Stimulated activated CD4-positive, alpha-beta T cell treated with anti-CD3 and anti-CD28 coated beads, Interleukin-4, amount 100 ng/mL, for 4 hours (primary cell): ENCODE measurements at places on chromosomes 11 and 22.

GRCh38 chr11:64249563-64250414 is 1.5 kb upstream of the PLCB3 start:
- no peak for DNase-seq

GRCh38 chr11:73077454-73077853 is 64.7 kb downstream of the FCHSD2 start:
- no peak for DNase-seq

DNA sequence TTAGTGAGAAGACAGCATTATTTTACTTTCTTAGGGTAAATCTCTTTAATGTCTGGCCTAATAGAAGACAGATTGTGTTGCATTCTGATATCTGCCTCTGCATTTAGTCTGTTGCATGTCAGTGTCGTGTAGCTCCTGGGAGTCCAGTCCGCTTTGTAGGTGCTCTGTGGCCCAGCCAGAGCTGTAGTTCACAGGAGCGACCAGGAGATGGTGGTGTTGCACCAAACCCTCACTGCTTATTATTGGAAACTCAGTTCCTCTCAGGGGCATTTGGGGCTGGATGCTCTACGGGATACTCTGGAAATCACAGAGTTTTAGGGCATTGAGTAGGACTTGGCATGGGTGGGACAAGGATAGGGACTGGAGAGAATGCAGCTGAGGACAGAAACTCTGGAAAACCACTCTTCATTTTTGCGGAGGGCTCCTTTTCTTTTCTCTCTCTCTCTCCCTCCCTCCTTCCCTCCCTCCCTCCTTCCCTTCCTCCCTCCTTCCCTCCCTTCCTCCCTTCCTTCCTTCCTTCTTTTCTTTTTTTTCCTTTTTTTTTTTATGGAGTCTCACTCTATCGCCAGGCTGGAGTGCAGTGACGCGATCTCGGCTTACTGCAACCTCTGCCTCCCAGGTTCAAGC is 21.7 kb downstream of the MIAT start:
- peak; percentile 57 for DNase-seq

- DNase-seq = no peak
Observed at GRCh38 chr11:12716816-12717215, 42.6 kb downstream of the TEAD1 start.

GRCh38 chr22:24507716-24508115 is 12.6 kb downstream of the UPB1 start:
- no peak for DNase-seq

- no peak for DNase-seq
Observed at GRCh38 chr22:33248948-33249347, 190.8 kb upstream of the SYN3 start.

DNA sequence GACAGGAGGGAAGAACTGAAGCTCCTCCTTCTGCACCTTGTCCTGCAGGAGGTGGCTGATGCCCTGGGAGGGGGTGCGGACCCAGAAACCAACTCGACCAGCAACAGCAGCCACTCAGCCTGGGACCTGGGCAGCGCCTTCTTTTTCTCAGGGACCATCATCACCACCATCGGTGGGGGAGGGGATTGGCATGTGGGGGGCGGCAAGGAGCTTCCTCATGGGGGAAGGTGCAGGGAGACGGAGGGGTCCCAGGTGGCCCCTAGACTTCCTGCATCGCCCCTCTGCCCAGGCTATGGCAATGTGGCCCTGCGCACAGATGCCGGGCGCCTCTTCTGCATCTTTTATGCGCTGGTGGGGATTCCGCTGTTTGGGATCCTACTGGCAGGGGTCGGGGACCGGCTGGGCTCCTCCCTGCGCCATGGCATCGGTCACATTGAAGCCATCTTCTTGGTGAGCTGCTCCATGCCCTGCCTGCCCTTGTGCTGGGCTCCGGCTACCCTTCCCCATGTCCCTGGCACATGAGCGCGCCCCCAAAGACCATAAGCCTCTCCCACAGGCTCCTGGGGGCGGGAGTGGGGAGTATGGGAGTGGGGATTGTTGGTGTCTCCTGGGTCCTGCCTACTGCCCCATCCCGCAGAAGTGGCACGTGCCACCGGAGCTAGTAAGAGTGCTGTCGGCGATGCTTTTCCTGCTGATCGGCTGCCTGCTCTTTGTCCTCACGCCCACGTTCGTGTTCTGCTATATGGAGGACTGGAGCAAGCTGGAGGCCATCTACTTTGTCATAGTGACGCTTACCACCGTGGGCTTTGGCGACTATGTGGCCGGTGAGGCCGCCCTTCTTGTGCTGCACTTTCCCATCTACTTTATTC is 3.1 kb upstream of the CATSPERZ start:
- DNase-seq = no peak

DNA sequence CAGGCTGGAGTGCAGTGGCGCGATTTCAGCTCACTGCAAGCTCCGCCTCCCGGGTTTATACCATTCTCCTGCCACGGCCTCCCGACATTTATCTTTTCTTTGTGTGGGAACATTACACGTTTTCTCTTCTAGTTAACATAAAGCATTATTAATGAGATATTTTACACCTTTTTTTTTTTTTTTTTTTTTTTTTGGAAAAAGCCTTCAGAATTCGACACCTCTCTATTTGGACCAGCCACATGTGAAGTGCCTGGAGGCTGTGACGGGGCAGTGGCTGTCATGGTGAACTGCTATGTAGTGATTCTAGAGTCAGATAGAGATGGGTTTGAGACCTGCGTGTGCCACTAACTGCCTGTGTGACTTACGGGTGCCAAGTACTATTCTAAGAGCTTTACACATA is 64.3 kb downstream of the SMIM38 start:
- no peak for DNase-seq

- no peak for DNase-seq
Observed at GRCh38 chr11:45110562-45110961, 35.9 kb upstream of the PRDM11 start.

GRCh38 chr22:16954060-16954403 is 54.0 kb downstream of the GAB4 start:
- no peak for DNase-seq
